Germinal center (tissue), 1 donor: ENCODE measurements at places on chromosomes 3 and 15.

DNA sequence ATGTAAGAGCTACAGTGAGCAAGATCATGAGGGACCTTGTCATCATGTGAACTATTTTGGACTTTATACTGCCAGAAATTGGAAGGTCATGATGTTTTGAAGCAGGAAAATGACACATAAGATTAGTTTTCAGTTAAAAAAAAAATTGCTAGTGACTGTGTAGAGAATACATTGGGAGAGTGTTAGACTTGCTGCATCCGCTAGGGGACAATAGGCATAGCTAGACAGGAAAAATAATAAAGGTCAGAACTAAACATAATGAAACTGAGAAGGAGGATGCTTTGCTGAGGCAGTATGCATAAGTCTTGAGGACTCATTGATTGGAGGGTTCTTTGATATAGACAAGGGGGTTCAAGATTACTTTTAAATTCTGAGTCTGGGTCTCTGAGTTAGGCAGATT lies 275.8 kb upstream of the KCNH8 start:
- no peak for DNase-seq

DNA sequence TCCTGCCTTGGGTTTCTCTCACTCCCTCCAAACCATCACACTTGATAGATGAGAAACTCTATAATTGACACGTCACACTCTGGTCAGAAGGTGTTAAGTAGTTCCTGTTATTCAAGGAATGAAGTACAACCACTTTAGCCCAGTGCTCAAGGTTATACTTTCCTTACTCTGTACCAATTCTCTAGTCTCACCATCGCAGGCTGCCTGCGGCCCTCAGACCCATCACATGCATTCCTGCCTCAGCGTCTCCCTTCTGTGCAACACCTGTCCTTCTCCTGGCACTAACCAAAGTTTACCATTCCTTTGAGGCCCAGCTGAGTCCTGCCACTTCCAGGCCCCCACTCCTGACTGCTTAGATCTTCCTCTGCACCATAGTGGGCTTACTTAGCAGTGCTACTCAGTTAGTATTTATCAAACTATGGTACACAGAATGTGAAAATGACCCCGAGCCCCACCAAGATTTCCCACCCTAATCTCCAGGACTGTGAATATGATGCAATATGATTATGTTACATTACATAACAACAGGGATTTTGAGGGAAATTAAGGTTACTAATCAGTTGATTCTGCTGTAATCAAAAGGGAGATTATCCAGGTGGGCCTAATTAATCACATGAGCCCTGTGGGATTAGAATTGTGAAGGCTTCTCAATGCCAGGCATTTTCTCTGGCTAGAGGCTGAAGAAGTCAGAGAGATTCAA lies 36.2 kb downstream of the SPINK8 start:
- DNase-seq = no peak

GRCh38 chr3:108079877-108080276 lies 11.0 kb downstream of the CD47 start:
- no peak for DNase-seq

DNA sequence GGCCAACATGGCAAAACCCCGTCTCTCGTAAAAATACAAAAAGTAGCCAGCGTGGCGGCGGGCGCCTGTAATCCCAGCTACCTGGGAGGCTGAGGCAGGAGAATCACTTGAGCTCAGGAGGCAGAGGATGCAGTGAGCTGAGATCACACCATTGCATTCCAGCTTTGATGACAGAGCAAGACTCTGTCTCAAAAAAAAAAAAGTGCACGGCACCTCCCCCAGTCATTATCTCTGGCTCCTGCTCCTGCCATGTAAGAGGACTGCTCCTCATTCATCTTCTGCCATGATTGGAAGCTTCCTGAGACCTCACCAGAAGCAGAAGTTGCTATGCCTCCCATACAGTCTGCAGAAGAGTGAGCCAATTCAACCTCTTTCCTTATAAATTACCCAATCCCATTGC lies 4.0 kb upstream of the ALG1L2 start:
- no peak for DNase-seq

GRCh38 chr15:48119277-48119676 lies 1.5 kb upstream of the SLC24A5 start:
- DNase-seq = no peak

GRCh38 chr3:66048051-66048395 lies 9.3 kb upstream of the MAGI1 start:
- no peak for DNase-seq

DNA sequence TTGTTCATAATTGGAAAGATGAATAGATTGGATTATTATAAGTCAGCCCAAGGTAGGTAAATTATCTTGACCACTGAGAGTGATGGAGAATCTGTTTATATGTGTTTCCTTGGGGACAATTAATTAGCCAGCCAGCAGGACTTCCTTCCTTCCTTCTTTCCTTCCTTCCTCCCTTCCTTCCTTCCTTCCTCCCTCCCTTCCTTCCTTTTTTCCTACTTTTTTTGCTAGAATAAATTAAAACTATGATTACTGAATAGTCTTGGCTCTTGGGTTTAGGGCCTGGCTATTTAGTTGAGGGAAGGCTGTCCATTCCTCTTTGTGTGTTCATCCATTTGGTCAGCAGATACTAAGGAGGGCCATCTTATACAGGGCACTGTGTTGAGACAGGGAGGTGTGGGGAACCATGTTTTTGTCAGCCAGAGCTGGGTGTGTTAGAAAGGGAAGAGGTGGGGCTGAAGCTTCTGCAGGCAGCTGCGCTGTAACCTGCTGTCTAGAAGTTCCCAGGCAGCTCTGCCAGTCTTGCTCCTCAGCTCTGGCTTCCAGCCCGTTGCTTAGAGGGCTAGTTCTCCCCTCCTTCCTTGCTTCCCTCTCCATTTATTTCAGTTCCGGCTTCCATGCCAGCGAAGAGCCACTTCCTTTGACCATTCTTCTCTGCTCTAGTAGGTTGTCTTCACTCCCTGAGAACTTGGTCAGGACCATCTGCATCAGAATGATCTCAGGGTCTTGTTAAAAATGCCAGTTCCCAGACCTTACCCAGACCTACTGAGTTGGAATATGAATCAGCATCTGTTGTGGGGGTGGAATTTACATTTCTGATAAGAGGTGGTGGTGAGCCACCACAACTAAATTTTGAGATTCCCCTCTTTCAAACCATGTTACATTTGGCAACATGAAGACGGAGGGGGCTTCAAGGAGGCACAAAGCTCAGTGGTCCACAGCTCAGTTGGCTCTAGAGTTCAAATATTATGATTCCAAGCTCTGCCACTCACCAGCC lies 113.9 kb downstream of the DGKG start:
- no peak for DNase-seq

GRCh38 chr3:165837058-165837525 lies at the start of gene BCHE:
Gene BCHE, minus strand, starts transcription at chr3:165837423. Its CDS starts 6,390 bp downstream, at chr3:165831033.
- DNase-seq = no peak

DNA sequence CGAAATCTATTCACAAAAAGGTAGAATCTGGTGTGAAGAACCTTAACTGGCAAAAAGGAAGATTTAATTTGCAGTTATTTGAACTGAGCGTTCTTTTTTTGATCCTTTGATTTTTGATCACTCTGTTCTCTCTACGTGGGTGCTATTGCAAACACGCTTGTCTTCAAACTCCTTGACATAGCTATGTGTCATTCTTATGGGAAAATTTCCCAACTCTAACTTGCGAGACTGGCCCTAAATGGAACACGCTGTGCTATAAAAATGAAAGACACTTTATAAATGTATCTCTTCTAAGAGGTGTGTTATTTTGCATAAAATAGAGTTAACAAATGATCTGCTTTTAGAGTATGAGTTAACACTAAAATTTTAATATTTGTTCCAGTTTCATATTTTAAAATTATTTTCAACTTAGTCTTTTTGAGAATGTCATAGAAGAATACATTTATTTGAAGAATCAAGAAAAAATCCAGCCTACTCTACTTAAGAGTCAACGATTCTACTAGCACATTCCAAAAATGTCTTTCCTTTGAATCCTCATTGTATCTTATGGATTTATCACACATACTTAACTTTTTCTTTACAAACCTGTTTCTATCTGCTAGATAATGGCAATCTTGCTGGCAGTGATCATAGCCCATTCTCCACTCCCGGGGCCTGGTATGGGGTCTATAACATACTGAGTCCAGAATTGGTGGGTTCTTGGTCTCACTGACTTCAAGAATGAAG lies 610.0 kb upstream of the TBL1XR1 start:
- DNase-seq = no peak

- no peak for DNase-seq
Measured at GRCh38 chr3:160193644-160194192, 31.5 kb upstream of the C3orf80 start.

DNA sequence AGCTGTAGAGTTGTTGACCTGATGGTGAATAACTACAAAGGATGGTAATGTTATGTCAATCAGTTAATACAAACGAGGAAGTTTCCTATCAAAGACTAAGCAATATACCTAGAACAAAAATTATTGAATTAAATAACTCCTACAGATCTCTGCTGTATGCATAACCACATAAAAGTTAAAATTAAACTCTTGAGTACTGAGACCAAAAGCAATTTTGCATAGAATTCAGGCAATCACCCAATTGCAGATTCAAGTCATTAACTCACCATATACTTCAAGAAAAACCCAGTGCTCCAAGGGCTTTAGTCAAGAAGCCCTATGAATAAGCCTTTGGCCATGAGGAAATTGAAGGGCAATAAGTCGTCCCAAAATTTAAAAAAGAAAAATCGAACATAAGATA lies 518.8 kb downstream of the MECOM start:
- DNase-seq = no peak

- DNase-seq = no peak
Measured at GRCh38 chr15:52303093-52303772, 7.6 kb upstream of the MYO5C start.

DNA sequence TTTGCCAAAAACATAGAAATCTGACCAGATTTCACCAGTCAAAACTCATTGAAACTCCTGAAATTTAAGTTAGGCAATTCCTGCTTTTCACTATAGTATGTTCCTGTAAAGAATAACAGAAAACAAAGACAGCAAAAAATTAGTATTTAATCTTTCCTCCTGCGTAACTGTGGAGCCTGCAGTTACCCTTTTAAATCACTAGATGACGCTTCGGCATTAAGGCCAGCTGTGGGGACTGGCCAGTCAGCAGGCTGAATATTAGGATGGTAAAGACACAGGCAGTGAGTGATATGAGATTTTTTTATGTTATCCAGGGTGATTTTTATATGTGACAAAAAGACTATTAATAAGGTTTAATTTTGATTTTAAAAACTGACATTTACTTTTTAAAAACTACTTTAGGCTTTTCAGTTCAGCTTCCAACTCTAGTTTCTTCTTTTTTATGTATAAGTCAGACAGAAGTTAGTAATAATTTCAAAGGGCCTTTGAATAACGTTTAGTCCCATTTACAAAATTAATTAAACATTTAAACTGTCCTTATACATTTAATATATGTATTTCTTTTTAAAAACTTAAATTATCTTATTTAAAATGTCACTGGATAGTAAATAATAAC lies 165.1 kb downstream of the PPM1L start:
- DNase-seq = peak; percentile 29

DNA sequence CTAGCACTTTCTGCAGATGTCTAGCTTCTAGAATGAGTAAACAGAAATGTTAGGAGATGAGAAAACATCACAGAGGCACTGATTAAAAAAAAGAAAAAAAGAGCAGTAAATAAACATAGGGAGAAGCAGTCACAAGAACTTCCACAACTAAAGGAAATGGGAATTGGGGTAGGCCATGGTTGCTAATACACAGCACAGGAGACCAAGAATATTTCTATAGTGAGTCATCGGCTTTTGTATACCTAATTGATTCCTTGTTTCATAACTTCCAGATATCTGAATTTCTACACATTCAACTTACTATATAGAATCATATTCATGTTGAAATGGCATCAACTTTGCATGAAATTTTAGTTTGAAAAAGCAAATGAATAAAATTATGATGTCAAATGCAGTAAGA lies 47.3 kb upstream of the TCF12 start:
- no peak for DNase-seq

DNA sequence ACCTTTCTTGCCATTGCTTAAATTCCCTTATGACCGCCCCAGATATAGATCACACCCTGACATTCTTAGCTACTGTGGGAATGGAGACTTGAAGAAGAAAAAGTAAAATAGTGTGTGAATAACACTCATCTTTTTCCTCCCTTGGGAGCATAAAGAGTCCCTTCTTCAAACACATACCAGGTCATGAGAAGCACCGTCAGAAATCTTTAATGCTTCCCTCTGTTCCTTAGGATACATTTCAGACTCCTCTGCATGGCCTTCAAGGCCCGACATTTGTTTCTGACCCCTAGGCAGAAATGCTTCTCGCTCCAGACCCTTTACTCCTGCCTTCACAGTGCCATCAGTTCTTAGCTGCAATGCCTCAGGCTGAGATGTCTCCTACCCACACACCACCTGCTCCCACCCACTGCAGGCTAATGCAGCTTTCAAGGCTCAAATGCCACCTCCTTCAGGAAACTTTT lies 143.8 kb upstream of the IL12A start:
- DNase-seq = no peak

GRCh38 chr3:126053513-126053912 lies 30.4 kb downstream of the SLC41A3 start:
- DNase-seq = no peak

DNA sequence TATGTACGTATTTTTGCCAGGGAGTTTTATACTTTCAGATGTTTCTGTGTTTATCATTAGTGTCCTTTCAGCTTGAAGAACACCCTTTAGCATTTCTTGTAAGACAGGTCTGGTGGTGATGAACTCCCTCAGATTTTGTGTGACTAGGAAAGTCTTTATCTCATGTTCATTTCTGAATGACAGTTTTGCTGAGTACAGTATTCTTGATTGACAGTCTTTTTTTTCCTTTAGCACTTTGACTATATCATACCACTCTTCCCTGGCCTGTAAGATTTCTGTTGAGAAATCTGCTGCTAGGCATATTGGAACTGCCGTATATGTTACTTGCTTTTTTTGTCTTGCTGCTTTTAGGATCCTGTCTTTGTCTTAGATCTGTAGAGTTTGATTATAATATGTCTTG lies 5.8 kb downstream of the LNP1 start:
- DNase-seq = no peak

- DNase-seq = no peak
Measured at GRCh38 chr3:184029443-184029842, 2.1 kb upstream of the HTR3D start.

GRCh38 chr3:8653800-8654408 lies 9.3 kb upstream of the SSUH2 start:
- DNase-seq = no peak

DNA sequence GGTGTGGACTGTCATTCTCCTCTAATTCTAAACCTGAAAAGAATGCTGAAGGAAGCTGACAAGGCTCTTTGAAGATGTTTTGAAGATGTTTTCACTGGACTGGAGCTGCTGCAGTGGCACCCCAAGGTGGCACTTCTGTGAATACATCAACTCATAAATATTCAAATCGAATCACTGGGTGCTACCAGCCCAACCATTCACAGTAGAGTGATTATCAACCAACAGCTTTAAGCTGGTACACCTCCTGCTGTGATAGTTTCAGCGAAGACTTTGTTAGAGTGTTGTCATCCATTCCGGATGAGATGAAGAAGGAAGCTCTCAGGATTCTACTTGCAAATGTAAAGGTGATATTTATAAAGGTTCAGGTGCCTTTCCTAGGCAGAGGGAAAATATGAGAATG lies 106.6 kb downstream of the LSAMP start:
- DNase-seq = no peak

- DNase-seq = no peak
Measured at GRCh38 chr3:127405791-127406190, 117.9 kb upstream of the PRR20G start.
